Iris pigment epithelial cell (primary cell): ENCODE measurements at places on chromosomes 3 and 15.

GRCh38 chr3:8870134-8870533 is 93.1 kb downstream of the RAD18 start:
- DNase-seq: no peak

GRCh38 chr3:184691397-184692231 is 20.2 kb downstream of the MAGEF1 start:
- DNase-seq: peak; percentile 22

DNA sequence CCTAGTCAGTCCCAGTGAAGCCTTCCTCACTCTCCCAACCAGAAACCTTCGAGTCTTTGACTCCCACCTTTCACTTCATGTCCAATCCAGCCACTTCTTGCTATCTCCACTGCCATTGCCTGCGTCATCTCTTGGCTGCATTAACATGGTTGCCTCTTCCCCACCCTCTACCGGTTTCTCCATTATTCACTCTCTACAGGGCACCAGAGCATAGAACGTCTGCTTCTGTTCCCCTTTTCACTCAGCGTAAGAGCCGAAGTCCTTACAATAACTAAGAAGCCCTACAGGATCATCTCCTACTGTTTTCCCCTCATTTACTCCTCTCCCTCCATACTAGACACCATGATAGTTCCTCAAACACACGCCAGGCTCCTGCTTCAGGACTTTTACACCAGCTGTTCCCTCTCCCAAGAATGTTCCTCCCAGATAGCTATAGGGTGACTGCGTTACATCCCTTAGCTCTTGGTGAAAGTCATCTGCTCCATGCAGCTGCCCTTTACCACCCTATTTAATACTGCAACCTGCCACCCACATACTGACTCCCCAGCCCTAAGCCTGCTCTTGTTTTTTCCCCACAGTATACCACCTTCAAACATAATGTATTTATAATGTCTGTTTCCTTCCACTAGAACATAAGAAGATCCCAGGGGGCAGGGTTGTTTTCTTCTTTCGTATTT is 30.9 kb downstream of the RCN2 start:
- no peak for DNase-seq

DNA sequence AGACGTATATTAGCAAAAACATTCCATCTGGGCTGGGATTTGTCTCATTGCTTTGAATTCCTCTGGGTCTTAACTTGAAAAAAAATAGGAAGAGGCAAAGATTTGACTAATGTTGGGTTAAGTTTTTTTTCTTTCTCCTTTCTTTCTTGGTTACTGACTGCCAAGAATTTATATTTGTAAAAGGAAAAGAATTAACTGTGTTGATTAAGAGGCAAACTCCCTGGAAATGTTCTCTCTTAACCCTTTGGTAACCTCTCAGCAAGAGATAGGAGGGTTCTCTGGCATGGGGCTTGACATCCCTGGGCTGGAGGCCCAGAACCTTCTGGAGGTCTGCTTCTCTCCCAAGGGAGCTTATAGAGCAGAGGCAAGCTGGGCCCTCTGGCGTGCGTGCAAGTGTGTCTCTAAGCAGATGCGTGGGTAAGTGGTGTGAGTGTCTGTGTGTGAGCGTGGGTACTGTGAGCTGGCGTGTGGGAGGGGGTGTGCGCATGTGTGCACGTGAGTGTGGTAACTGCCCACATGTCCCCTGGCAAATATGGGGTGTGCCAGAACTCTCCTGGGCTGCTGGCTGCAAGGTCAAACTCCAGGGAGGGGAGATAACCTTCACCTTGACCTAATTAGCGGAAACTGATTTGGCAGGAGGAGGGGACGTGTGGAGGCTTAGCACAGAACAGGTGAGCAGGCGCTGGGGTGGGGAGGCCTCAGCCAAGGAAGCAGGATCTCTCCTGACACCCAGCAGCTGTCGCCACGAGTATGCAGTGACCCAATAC is 49.4 kb upstream of the MAGEF1 start:
- DNase-seq: no peak

DNA sequence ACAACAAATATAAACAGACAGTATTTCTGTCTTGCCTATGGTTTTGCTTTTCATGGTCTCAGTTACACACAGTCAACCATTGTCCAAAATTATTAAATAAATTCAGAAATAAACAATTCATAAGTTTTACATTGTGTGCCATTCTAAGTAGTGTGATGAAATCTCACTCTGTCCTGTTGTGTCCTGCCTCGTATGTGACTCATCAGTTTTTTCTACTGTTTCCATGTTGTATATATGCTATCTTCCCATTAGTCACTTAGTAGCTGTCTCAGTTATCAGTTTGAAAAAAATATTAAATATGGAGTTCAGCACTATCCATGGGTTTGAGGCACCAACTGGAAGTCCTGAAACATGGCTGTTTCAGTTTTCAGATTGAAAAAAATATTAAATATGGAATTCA is 282.4 kb upstream of the GRM7 start:
- DNase-seq: no peak

GRCh38 chr15:74543583-74543982 is 2.6 kb downstream of the ARID3B start:
- no peak for DNase-seq

DNA sequence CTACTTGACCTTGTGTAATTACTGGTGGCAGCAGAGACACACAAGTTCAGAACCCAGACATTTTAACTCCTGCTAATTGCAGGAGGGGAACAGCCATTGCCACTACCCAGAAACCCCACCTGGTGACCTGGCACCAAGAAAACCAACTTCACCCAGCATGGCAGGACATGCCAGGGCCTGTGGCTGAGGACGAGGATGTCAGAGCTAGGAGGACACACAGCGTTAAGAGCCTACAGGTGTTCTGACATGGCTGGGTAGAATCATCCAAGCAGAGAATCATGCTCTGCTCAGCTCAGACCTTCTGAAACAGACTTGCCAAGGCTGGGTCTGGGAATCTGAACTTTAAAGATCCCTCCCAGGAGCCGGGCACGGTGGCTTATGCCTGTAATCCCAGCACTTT is 11.7 kb upstream of the SPATA12 start:
- no peak for DNase-seq

GRCh38 chr15:88994286-88994685 is 81.1 kb upstream of the MFGE8 start:
- DNase-seq: peak; percentile 22

GRCh38 chr3:64023861-64024223 is 548 bp upstream of the PSMD6 start:
- DNase-seq: peak; percentile 42

- DNase-seq: no peak
Measured at GRCh38 chr15:70031261-70031660, 66.5 kb downstream of the TLE3 start.

DNA sequence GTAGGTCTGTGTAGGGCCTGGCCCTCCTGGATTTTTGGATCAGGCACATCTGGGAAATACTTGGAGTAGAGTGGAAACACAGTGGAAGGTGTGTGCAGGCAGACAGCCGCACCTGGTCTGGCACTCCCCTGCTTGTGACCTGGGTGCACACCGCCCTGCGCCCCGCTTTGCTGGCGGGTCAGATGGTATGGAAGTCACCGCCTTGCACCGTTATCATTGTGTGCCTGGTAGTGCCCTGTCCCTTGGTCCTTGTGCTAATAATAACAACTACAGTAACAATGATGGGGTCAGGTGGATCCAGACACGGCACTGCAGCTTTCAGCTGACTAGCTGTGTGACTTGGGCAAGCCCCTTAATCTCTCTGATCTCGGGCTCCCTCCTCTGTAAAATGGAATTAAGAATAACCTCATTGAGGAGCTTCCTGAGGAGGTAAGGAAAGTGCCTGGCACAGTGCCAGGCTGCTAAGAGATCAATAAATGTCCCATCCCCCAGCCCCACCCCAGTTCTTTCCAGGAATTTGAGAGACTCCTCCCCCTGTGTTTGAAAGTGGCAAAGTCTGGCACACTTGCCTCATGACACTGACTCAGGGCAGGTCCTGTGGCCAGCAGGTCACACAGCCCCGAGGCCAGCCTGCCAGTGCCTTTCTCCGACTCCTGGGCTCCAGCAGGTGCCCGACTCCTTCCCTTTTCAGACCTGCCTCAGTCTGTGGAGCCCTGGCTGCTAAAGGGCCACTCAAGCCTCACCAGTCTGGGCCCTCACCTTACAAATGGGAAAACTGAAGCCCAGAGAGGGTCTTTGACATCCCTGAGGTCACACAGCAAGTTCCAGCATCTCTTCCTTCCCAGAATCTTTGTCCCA is 9.8 kb downstream of the ISG20 start:
- DNase-seq: no peak

- no peak for DNase-seq
Measured at GRCh38 chr3:16768014-16768413, 116.7 kb upstream of the PLCL2 start.

- DNase-seq: no peak
Measured at GRCh38 chr3:168859143-168859542, 763.4 kb upstream of the GOLIM4 start.

DNA sequence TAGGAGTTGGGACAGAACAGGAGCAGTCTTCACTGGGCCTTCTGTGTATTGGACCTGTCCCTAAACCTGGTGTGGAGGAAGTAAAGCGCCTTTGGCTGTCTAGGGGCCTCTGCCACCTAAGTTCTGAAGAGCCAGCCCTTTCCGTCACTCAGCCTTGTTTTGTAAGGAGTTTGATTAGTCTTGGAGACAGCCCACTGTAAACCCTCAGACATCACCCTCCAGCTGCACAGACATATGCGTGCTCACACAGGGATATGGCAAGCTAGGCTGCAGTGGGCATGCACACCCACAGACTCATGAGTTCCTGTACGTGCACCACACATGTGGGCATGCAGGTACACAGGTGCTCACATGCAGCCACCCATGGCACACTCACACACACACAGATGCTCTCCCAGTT is 5.2 kb downstream of the PRKCD start:
- DNase-seq: no peak

- DNase-seq: no peak
Measured at GRCh38 chr15:73464602-73465001, 21.6 kb downstream of the REC114 start.

GRCh38 chr15:92161039-92161670 is 232.5 kb upstream of the ST8SIA2 start:
- DNase-seq: no peak
